ENCODE measurements at places on chromosomes 3 and 15.

DNA sequence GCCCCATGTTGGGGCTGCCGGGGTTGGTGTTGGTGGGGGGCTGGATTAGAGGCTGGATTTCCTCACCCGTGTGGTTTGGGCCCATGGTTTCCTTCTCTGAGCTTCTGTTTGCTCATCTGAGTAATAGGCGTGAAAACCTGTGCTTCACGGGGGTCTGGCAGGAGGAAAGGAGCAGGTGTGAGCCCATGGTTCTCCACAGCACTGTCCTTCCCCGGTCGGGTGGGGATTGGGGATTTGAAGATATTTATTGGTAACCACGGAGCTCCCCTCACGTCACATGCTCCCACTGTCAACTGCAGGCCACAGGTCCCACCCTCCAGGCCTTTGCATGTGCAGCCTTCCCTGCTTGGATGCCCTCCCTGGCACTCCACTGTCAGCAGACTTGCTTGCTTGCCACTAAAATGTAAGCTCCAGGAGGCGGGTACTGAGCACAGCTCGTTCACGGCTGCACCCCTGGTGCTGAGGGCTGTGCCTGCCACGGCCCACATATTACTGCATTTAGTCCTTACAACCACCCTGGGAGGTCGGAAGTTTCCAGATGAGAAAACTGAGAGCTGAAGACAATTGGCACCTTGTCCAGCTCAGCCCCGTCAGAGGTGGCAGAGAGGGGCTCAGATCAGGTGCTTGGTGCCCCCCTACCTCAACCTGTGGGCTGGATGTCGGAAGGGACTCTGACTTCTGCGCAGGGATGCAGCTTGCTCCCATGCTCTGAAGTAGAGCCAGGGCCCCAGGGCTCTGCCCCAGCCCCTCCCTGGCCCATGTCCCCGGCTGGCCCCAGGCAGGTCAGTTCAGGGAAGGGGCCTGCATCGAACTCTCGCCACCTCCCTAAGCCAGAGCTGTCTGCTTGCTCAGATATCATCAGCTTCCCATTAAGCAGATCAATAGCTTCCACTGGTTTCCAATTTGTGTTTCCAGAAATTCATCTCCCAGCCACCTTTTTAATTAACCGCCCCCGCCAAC is 29.4 kb upstream of the IQSEC1 start:
- DNase-seq = no peak

DNA sequence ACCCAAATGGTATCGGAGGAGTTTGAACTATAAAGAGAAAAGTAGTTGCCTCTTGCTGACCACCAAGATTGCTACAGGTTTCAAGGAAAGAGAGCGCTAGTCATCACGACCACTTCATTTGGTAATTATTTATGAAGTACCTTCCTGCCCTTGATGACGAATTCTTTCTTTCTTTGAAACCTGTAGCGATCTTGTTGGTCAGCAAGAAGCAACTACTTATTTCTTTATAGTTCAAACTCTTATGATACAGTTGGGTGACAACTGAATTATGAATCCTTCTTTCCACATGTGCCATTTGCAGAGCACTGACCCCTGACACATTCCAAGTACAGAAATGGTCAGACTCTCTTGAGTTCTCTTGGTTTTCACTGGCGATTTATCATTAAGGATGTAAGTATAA is 46.8 kb downstream of the THRB start:
- no peak for DNase-seq

GRCh38 chr3:29686889-29687592 is 406.2 kb downstream of the RBMS3 start:
- DNase-seq = no peak

- no peak for DNase-seq
These were observed 3.1 kb downstream of the GP5 start for GRCh38 chr3:194395778-194396538.

DNA sequence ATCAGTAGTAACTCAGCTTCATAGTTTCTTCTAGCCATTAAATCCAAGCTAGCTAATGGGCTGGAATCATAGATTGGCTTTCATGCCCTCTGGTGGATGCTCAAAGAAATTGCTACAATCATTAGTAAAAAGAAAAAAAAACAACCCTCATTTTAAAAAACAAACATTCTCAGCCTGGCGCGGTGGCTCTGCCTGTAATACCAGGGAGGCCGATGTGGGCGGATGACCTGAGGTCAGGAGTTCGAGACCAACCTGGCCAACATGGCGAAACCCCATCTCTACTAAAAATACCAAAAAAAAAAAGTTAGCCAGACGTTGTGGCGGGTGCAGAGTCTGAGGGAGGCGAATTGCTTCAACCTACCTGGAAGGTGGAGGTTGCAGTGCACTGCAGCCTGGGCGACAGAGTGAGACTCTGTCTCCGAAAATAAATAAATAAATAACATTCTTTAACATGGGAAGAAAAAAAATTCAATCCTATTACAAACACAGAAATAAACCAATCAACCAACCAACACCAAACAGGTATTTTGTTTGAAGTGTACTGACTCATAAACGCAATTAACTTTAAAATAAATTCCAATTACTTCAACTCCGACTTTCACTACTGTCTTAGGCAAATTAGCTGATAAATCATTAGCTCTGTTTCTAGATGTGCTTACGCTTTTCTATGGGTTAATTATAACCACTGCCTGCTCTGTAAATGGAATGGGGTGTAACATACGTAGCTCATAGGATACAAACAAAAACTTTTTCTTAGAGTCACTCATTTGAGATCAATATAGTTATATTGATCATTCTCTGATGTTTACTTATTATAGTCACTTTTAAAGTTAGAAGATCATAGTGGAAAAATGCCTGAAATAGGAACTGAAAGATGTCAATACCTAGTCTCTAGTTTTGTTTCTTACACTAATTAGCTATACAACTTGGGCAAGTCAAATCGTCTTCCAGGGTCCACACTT is 24.9 kb downstream of the TMEM207 start:
- no peak for DNase-seq

GRCh38 chr15:62883938-62884479 is 158.5 kb upstream of the TPM1 start:
- no peak for DNase-seq

- no peak for DNase-seq
These were observed 101.7 kb downstream of the STAG1 start for GRCh38 chr3:136650461-136650860.

GRCh38 chr3:149891621-149892020 is 78.6 kb downstream of the RNF13 start:
- DNase-seq = no peak

DNA sequence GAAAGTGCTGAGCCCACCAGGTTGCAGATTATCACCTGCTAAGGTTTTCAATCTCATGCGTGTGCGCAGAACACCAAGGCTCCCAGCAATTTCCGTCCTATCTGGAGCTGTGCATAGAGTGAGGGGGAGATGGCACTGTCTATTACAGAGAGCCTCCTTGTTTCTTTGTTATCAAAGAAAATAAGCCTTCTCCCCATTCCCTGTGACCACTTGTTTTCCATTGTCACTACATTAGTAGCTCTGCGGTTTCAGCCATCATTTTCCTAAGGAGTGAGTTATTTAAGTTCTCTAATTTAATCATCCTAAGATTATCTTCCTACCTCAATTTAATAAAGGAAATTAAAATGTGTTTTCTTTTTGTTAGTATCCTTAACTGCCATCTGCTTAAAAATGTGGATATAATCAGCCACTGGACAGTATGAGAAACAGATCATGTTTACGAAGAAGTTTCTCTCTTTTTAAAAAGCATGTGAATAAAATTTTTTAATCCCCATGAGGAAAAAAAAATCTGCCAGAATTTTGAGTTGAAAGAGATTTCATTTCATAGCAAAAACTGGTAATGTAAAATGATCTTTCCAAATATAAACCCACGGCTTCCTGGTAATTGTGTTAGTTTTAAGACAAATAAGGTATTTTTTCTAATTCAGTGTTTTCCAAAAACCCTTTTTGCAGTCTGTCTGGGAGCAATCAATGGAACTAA is 172.3 kb upstream of the UBE2E1 start:
- no peak for DNase-seq

DNA sequence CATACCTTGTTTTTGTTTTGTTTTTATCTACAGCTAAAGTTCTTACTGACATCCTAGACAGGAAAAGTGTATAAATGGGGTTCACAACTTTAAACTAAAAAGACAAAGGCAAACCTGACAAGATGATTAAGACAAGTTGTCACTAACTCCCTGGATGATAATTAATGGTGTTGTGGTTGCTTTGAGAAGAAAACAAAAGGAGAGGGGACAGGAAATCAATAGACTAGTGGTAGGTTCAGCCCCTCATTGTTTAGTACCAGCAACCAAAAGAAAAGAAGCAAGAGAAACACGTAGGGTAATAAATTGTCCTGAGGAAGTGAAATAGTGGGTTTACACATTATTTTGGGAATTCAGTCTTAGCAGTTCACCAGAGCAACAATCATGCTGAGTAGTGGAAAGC is 78.8 kb downstream of the BFSP2 start:
- DNase-seq = no peak

DNA sequence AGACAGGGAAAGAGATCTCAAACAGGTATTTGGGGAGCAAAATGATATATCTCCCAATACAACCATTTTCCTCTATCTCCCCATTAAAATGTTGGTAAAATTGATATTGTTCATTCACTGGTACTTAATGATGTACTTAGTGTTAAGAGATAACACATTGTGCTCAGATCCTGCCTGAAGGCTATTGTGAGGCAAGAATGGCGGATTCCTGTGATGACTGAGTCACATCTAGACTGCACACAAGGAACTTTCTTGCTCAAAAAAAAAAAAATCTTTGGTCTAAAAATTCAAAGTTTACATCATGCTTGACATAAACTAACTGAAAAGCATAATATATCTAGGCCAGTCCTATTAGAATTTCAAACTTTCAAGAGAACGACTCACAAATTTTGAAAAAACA is 171.1 kb upstream of the TTC14 start:
- DNase-seq = no peak

DNA sequence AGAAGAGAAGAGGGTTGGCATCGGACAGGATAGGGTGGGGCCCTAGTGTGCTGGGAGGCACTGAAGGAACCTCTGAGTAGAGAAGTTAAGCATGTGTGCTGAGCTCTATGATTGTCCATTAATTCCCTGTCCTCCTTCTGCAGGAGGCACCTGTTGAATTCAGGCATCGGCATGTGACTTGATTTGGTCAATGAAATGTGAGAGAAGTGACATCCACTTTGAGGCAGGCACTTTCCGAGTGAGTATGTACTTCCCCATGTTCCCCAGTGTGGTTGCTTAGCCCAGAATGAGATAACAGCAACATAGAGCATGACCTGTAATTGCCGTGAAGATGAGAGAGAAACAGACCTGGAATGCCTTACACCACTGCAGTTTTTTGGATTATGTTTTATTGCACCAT is 224.8 kb downstream of the RPLP1 start:
- no peak for DNase-seq

DNA sequence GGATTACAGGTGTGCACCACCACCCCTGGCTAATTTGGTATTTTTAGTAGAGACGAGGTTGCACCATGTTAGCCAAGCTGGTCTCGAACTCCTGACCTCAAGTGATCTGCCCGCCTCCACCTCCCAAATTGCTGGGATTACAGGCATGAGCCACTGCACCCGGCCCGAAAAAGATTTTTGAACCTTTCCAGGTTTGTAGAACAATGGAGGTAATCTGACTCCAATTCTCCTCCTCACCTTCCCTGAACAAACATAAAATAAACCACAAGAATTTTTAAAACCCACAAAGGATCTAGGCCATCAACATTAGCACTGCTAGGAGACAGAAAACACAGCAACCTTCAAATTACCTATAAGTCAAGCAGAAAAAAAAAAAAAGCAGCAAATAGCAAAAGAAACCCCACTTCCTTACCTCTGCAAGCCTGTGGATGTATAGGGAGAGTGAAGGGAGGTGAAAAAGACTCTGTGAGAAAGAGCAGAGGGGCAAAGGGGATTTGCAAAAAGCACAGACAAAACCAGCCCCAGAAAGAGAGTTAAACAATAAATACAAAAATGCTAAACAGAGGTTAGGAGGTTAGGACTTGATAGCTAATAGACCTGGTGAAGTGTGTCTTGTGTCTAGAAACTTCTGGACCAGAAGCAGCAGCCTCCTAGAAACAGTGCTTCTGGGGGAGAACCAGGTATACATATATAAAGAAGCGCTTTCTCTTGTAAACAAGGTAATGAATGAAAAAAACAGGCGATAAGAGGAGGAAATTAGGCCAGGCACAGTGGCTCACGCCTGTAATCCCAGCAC is 32.1 kb downstream of the TFDP2 start:
- DNase-seq = no peak

GRCh38 chr15:84947947-84948830 is 33.5 kb upstream of the PDE8A start:
- DNase-seq = no peak

DNA sequence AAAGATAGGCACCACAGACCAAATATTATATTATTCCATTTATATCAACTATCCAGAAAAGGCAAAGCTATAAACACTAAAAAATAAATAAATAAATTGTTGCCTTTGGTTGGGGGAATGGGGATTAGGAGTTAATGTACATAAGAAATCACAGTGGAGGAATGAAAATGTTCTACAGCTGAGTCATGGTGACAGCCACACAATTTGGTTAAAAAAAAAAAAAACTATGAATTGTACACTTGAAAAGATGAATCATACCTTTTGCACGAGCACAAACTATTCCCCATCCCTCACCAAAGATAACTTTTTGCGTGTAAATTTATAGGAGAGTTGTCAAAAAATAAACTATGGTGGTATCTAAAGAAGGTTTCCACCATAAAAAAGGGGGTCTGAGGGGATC is 103.2 kb downstream of the TBC1D5 start:
- no peak for DNase-seq

DNA sequence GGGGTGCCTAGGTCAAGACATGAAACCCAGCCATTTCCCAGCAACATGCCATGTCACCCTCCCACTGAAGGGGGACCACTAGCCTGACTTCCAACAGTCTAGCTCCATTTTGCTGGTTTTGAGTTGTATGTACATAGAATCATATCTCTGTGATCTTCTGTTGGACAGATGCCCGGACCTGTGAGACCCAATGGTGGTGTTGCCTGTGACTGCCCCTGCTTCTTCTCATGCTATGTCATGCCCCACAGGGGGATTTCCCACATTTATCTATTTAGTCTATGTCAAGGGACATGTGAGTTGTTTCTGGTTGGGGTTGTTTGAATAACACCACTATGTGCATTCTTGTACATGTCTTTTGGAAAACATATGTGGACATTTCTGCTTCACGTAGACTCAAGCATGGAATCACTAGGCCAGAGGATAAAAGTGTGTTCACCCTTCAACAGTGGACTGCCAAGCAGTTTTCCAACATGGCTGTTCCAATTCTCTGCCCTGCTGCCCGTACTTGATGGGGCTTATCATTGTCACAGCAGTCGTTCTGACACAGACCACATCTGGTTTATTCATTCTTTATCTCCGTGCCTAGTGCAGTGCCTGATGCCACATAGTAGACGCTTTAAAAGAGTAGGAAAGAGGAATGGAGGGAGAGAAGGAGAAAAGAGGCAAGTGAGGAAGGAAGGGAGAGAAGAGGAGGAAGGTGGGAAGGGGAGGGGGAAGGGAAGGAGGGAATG is 114.4 kb downstream of the TPRA1 start:
- no peak for DNase-seq

GRCh38 chr3:109070211-109070610 is 47.7 kb downstream of the MORC1 start:
- no peak for DNase-seq

GRCh38 chr3:99458013-99458412 is 180.4 kb upstream of the COL8A1 start:
- no peak for DNase-seq

Data from stimulated activated CD8-positive, alpha-beta memory T cell treated with anti-CD3 and anti-CD28 coated beads, Interleukin-7, amount 100 ng/mL, for 1 hour (primary cell).